Tibial artery (tissue), 4 donors: ENCODE measurements at places on chromosomes 4 and X.

- no peak for DNase-seq
These were observed 42.9 kb downstream of the FAT4 start for GRCh38 chr4:125357675-125358074.

DNA sequence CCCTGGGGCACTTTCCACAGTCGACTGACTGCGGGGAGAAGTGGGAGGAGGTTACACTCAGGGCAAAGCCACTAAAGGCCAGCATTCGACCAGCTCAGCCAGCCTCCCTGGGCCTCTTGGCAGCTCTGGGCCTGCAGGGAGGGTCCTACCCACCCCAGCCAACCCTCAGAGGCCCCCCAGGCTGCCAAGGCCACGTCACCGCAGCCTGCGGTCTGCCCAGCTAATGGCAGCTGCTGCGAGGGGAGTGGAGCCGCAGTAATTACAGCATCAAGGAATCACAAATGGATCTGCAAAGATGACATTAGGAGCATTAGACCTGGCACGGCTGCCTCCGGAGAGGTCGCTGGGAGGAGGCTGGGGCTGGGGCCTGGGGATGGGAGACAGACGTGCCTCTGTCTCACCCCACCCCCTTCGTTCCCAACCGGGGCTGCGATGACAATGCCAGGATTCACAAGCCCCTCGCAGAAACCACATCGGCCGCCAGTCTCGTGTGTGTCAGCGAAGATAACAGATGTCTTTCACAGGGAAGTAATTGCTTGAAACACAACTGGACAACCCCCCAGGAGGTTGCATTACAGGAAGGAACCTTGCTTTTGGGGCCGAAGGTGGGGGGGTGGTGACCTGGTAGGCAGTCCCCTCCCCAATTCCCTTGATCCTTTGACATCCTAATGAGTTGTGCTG, 367.6 kb downstream of the BCOR start:
- DNase-seq = no peak

GRCh38 chrX:29547877-29548276, 667.5 kb upstream of the MAGEB2 start:
- no peak for DNase-seq

DNA sequence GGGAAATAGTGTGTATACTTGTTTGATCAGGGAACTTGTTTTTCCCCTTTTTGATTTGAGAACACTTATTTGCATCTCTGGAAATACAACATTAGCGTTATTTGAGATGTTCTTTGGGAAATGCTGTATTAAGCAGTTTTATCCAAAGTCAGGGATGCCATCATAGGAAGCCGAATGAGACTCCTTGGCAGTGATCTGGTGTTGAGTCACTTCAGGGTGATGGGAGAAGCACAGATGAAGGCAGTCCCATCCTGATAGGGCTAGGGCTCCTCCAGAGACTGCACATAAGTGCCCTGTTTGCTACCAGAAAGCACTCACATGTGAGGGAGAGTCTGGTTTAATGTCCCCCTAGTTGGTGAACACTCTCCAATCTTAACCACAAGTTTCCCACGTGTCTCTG, 62.3 kb downstream of the IL1RAPL1 start:
- no peak for DNase-seq

DNA sequence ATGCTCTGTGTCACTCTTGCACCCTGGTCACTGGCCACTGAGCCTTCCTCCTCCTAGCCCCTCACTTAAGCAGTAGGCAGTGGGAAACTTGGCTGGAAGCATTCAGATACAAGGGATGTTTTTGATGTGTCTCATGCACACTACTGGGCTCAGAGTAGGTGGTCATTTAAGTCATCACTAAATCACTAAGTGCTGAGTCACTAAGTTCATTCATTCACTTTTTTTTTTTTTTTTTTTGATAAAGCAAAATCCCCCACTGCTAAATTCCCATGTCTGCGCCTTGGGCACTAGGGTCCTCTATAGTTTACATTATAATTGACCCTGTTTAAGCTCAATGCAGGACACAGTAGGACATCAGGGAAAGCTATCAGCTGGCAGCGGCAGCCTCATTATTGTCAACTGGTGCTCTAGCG, 182.4 kb upstream of the MBNL3 start:
- no peak for DNase-seq

- DNase-seq = no peak
These were observed 41.8 kb downstream of the CLCN3 start for GRCh38 chr4:169662206-169662605.

DNA sequence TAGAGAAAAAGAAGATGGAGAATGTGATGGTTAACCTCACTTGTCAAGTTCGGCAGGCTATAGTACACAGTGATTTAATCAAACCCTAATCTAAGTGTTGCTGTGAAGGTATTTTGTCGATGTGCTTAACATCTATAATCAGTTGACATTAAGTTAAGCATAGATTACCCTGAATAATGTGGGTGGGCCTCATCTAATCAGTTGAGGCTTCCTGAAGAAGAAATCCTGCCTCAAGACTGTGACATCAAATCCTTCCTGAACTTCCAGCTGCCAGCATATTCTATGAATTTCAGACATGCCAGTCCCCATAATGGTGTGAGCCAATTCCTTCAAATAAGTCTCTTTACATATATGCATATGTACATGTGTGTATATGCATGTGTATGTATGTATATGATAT, 181.4 kb downstream of the PACRGL start:
- DNase-seq = no peak

- no peak for DNase-seq
These were observed 138.3 kb downstream of the PCDH18 start for GRCh38 chr4:137394018-137394417.

- DNase-seq = no peak
These were observed 40.1 kb downstream of the UGT2B15 start for GRCh38 chr4:68630371-68630770.

DNA sequence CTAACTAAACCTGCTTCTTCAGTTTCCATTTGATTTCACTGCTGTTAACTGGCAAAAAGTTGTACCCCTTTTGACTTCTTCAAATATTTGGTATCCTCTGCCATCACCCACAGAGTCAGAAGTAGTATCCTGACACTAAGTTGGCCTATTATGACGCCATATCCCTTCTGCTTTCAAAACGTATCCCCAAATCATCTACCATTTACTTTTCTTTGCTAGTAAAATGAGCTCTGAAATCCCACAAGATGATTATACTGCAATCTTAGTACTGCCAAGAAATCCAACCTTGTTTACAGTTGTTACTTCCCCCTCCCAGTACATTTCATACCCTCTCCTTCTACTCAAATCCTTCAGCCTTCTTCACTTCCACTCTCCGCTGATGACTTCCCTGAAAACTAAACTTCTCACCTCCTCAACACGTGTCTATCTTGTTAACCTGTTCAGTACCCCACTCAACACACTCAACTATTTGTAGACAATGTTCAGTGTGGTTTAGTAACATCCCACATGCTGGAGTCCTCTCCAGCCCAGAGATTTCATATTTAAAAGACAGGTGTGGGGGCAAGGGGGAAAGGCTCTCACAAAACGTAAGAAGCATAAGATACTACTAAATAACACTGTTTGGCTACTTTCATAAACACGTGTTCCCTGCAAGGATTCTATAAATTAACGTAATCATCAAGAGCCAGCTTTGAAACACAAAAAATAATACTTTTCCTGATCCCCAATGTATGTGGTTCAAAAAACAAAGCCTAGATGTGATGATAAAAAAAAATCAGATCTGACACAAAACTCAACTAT, 1.3 kb downstream of the NAF1 start:
- no peak for DNase-seq

DNA sequence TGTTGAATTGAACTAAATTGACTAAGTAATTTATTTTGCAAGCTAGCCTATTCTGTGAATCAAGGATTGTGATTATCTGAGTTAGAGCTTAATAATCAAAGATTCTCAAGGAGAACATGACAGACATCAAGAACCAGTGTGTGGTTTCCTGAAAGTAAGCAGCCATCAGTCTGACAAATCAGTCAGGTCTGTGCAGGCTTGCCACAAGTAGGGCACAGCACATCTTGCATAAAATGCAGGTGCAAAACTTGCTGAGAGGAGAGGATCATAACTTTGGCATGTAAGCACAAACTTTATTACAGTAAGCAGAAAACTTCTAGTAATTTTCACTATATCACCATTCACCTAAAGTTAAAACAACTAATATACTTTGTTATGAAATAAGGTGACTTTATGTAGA, 22.5 kb downstream of the FAM241A start:
- DNase-seq = no peak

- DNase-seq = no peak
These were observed 5.9 kb downstream of the EDA2R start for GRCh38 chrX:66632981-66633380.

GRCh38 chr4:140211693-140212092, 57.7 kb upstream of the MAML3 start:
- no peak for DNase-seq

GRCh38 chr4:6889736-6890324, 19.8 kb upstream of the TBC1D14 start:
- no peak for DNase-seq

DNA sequence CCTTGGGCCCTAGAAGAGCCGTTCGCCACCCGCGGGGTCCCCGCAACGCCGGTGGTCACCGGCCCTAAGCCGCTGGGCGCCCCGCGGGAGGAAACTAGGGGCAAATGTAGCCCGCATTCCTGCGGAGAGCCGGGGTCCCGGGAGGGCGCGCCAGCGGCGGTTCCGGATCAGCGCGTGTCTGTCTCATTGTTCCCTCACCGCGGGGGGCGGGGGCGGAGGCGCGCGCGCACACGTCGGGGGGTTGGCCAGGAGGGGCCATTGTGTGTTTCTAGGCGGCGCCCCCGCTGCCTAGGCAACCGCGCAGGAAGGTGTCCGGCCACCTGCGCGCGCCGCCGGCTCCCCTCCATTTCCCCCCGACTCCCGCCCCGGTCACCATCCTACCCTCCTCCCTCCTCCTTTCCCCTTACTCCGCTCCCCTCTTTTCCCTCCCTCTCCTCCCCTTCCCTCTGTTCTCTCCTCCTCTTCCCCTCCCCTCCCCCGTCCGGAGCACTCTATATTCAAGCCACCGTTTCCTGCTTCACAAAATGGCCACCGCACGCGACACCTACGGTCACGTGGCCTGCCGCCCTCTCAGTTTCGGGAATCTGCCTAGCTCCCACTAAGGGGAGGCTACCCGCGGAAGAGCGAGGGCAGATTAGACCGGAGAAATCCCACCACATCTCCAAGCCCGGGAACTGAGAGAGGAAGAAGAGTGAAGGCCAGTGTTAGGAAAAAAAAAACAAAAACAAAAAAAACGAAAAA, 789 bp upstream of the DDX3X start:
- DNase-seq = peak; percentile 84

DNA sequence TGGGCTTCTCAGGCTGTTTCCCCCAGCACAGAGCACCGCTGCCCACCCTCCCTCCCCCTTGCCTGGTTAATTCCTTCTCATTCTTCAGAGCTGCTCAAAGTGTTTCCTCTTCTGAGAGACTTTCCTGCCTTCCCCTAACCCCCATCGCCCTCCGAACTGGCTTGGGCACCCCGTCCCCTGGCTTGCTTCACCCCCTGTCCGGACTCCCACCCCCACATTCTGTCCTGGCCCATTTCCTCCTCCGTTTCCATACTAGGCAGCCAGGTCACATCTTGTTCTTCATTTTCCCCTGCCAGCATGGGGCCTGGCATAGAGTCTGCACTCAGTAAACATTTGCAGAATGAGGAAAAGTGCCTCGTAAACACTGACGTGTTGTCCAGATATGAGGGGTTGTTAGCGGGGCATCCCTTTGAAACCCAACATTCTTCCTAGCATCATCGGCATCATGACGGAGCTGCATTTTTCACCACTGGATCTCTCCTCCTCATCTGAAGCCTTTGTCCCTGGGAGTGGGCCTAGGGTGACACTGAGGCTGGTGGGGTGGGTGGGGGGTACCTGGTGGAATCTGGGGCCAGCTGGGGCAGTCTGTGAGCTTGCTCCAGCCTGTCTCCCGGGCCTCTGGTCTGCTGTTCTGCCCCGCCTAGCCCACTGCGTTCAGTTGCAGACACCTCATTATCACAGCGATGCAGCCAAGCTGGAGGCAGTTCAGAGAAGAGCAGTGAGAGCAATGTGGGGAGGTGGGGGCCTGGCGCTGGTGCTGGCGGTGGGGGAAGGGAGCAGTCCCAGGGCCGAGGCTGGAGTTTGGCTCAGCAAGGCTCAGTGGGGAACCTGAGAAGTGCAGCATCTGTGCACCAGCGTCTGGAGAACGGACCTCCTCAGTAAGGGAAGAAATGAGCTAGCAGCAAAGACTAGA, 149.4 kb upstream of the PJA1 start:
- no peak for DNase-seq

DNA sequence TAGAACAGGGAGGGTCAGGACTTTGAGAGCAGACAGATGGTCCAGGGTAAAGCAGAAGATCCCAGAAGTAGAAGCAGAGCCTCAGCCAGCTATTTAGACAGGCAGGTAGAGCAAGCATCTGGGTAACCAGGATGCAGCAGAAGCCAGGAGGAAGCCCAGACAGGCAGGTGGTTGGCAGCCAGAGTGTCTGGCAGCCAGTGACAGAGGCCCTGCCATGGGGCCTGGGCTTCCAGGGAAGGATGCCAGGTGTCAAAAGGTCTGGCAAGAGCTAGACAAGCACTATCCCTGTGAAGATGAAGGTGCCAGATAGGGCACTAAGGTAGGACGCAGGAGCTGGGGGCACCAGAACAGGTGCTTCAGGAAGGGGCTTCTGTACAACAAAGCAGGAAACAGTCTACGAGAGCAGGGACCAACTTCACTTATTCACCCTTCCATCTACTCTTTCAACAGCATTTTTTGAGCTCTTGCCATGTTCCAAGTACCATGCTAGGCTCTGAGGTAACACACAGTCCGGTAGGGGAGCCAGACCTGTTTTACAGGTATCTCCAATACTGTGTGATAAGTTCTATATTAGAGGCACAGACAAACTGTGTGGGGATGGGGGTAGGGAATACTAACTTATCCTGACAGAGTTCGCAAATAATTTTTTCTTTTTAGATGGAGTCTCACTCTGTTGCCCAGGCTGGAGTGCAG, 38.1 kb upstream of the GJB1 start:
- no peak for DNase-seq

GRCh38 chr4:860561-860960, 34.6 kb upstream of the CPLX1 start:
- DNase-seq = no peak

- peak; percentile 78 for DNase-seq
These were observed at the start of gene NDUFC1 for GRCh38 chr4:139301821-139302611. NDUFC1 (minus strand) TSS chr4:139302477; CDS start chr4:139295798, 6,679 bp downstream.

- no peak for DNase-seq
These were observed 67.4 kb downstream of the CBLL2 start for GRCh38 chrX:22340022-22340616.
